ENCODE measurements at places on chromosomes 1 and 21.

GRCh38 chr1:82227306-82228095 lies 426.8 kb downstream of the ADGRL2 start:
- no peak for DNase-seq

DNA sequence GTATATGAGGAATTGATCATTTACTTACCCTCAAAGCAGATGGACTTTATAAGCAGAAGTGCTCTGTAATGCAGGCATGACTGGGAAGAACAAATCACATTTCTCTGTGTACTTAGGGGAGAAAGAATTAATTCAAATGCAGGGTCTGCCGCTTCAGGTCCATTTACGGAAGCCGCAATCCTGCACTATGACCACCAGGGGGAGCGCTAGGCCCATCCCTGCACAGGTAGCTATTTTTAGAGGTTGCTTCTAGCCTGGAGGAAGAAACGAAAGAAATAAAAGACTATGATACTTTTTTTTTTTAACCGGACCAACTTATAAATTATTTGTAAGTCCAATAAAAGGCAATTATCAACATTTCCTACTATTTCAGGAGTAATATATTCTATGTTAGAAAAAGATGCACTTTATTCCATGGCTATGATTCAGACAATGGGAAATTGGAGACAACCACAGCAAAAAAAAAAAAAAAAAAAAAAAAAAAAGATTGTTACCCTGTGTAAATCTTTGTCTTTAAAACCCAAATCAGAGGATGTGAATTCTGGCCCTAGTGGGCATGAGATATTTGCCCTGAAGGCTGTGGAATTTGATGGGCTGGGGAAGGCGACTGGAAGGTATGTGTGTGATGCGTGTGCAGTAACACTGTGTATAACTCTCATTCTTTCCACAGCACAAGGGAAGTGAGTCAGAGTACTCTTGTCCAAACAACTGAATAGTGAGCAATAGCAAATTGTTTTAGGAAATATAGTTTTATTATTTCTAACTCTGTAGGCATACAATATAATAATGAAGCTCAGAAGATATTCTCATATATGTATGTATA lies 12.9 kb upstream of the FYB2 start:
- peak; percentile 38 for DNase-seq

DNA sequence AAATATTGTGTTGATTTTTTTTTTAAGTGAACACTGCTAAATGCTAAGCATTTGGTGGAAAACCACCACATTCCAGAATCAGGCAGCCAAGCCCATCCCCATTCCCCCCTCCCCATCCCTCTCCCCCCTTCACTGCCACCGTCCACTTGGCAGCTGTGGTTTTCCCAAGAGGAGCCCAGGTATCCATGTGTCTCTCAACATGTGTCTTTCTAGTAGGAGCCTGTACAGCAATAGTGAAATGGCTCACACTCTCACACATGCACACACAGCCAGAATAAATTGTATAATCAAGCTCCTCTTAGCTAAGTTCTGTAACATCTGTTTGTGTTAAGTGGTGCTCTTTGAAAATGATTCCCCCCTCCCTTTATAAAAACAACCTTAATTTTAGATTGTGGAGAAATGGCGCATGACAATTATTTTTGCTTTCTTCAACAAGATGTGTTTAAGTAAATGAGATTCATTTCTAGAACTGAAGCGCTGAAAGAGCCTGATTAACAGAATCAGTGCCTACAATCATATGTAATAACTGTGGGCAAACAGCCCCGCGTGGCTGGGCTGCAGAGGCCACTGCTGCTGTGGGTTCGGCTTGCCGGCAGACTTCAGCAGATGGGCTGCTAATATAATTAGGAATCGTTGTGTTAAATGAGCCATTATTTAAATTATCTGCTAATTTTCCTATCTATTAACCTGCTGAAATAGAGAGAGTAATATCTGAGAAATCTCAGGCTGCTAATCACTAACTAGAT lies 43.3 kb downstream of the BACE2 start:
- no peak for DNase-seq

DNA sequence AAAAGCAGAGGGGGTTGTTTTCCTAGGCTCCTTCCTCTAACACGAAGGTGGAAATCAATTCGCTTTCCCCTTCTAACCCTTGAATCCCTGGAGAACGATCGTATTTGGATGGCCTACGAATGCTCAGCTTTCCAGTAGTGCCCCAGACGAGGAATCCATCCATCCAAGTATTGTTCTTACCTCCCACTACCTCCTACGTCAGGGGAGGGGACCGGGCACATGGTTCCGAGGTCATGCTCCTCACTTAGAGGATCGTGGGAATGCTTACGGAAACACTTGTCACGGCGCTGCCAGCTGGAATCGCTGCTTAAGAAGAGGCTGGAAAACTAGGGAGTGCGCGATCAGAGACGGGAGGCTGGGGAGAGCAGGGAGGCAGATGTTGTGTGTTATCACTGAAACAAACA lies 47.4 kb downstream of the CAPZB start:
- DNase-seq = no peak

DNA sequence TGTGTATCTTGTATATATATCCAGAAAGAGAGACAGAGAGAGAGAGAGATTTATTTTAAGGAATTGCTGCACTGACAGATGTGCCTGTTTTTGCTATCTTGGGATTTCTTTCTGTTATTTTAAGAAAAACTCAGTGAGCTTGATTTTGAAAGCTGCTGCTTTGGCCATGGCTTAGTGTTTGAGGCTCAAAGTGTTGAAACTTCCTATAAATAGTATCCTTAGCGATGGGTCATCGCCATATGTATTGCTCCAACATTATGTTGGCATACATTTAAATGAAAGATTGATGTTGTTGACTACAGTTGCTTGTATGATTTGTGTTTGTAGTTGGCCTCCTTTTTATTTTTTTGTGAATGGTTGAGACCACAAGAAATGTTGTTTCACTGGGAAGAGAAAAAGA lies 29.0 kb upstream of the NTPCR start:
- no peak for DNase-seq

DNA sequence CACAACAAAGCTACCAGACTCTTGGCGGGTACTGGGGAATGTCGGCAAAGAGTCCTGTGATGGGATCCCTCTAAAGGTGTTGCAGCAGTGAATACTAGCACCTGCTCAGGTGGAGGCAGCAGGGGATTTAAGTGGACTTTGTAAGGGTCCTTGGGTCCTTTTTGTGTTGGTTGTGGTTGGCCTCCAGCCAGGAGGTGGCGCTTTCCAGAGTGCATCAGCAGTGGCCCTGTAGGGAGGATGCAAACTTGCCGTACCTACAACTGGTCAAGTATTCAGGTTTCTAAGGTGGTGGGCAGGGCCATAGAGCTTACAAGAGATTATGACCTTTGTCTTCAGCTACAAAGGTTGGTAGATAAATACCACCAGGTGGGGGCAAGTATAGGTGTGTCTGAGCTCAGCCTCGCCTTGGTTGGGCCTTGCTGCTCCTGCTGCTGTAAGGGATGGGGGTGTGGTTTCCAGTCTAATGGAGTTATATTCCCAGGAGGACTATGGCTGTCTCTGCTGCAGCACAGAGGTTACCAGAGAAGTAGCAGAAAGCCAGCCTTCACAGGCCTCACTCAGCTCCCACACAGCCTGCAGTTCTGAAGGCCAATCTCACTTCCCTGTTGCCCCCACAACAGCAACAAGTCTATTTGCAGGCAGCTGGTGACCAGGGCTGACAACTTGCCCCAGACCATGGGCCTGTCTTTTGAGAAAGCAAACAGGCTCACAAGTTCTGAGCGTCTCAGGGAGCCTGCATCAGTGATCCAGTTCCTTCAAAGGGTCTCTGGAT lies 7.3 kb downstream of the OR2M5 start:
- no peak for DNase-seq

- DNase-seq = no peak
Observed at GRCh38 chr1:19338323-19338762, 26.2 kb downstream of the SLC66A1 start.

- DNase-seq = no peak
Observed at GRCh38 chr1:8660411-8660828, 157.0 kb downstream of the RERE start.

GRCh38 chr1:92879316-92879968 lies 47.6 kb downstream of the RPL5 start:
- DNase-seq = no peak

- no peak for DNase-seq
Observed at GRCh38 chr1:245822996-245823395, 668.2 kb downstream of the KIF26B start.

DNA sequence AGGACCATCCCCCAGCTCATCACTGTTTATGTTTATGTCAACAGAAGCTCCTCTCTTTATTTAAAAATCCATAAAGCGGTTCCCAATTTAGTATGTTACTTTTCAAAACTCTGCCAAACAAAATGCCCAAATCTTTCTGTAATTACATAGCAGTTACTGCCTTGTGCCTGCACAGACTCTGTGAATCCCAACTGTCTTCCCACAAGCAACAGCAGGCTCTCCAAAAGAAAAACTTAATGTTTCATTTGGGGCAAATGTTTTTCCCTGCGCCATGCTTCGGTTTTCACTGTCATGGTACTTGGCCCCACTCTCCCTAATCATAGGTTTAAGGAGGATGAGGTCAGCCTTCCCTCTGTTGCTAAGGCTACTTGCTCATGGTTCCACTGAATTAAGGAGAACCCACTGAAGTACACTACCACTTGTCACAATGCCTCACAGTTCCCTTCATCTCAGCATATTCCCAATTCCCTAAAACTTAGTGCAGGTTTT lies 4.6 kb downstream of the COLGALT2 start:
- no peak for DNase-seq

DNA sequence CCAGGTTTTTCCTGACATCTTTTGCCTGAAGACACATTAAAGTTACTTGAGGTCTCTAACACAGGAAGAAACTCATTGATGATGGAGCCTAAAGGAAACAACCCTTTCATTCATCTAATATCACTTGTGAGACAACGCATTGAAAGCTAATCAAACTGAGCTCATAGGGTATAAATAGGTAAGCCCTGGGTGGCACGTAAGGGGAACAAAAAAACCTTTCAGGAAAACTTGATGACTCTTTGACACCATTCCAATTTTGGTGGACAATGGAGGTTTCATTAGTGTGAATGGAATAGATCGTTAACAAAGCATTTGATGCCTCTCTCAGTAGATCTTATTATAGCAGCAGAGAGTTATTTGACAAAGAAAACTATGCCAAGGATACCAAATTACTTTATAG lies 80.7 kb upstream of the DUSP10 start:
- no peak for DNase-seq

GRCh38 chr1:91876040-91876470 lies 9.9 kb downstream of the TGFBR3 start:
- DNase-seq = peak; percentile 58

DNA sequence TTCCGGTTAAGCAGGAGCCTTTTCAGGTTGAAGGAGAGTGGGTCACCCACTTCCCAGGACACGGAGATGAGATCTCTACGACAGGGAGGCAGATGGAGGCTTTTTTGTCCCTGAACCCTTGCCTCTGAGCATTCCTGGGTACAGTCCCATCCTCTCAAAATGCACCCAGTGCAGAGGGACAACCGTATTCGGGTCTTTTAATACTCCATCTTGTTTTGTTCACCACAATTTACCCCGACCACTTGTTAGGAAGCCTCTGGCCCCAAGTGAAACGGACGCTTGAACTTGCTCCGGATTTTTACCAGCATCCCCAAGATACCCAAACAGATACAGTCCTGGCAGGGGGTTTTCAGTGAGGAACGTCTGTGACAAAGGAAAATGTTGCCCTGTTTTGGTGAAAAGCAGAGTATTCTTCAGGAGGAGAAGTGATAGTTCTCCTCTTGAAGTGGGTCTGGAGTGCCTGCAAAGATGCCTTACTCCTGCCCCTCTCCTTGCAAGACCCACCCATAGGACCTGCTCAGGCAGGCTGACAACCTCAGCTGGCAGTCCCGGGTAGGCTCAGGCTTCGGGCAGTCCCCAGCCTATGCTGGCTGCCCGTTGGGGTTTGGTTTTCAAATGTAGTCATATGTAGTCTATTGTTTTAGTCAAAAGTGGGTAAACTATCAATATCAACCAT lies 669 bp upstream of the ARL8A start:
- no peak for DNase-seq

Data from stimulated activated CD8-positive, alpha-beta memory T cell treated with anti-CD3 and anti-CD28 coated beads, Interleukin-4, amount 100 ng/mL, for 24 hours (primary cell).